Natural killer cell treated with Interleukin-12 subunit alpha and Interleukin-12 subunit beta and Interleukin-15 and Interleukin-18, amount 100 ng/mL, for 72 hours (primary cell): ENCODE measurements at places on chromosomes 4 and X. TPM values are rescaled to one million over a fixed set of nuclear protein-coding genes. Genes with fewer than 3 reads are reported as not detected.

DNA sequence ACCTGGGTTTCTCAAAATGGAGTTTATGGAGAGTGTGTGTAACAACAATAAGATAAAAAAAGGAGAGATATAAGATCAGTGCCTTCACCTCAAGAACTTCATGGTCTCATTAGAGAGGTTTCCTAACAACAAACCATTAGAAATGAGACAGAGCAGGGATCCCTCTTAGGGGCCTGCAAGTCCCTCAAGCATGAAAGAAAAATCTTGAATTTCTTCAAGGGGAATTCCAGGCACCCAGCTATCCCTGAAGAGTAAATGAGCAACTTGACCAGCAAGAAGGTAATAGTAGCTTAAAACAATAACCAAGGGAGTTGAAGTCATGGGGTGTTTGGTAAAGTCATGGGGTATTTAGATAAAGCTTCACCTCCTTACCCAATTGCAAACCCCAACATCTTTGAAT lies 49.7 kb upstream of the TLR3 start:
- no peak overlapping the region for H3K4me3 ChIP-seq
- peaks cover 29% of the 10 kb centered on the region for H3K27me3 ChIP-seq
- no peak overlapping the region for H3K27ac ChIP-seq
- H3K4me1 ChIP-seq: no peaks in the 10 kb centered on the region
- H3K36me3 ChIP-seq: no peaks in the 10 kb centered on the region

- H3K4me1 ChIP-seq: no peaks in the 10 kb centered on the region
- no peak for DNase-seq
- H3K36me3 ChIP-seq: no peaks in the 10 kb centered on the region
- no peak overlapping the region for H3K27ac ChIP-seq
Measured at GRCh38 chr4:62549601-62550000, 1349.5 kb downstream of the ADGRL3 start.

DNA sequence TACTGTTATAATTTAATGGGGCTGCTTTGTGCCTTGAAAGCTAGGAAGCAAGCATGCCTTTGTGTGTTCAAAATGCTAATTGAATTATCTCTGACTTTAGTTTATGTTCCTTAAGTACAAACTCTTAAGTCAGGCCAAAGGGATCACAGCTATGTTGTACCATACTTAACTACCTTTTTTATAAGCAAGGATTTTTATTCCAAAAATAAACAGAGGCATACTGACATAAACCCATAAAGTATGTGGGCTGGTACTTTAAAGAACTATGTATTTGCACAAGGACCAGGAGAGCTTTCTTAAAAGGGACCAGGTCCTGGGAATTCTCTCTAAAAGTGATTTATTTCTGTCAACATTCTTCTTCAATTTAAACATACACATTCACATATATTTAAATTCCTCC lies 57.8 kb upstream of the HCCS start:
- H3K36me3 ChIP-seq: peaks cover 4% of the 10 kb centered on the region
- H3K27ac ChIP-seq: no peak overlapping the region
- H3K27me3 ChIP-seq: no peaks in the 10 kb centered on the region
- H3K4me1 ChIP-seq: no peaks in the 10 kb centered on the region
- DNase-seq: no peak
- H3K4me3 ChIP-seq: no peak overlapping the region

Gene SLIT2
- total RNA-seq: not detected
